ENCODE measurements at places on chromosomes 4 and X. TPM values are rescaled to one million over a fixed set of nuclear protein-coding genes. Genes with fewer than 3 reads are reported as not detected.
A peak's percentile ranks its signal among the peaks of the same experiment; 100 is the strongest.

DNA sequence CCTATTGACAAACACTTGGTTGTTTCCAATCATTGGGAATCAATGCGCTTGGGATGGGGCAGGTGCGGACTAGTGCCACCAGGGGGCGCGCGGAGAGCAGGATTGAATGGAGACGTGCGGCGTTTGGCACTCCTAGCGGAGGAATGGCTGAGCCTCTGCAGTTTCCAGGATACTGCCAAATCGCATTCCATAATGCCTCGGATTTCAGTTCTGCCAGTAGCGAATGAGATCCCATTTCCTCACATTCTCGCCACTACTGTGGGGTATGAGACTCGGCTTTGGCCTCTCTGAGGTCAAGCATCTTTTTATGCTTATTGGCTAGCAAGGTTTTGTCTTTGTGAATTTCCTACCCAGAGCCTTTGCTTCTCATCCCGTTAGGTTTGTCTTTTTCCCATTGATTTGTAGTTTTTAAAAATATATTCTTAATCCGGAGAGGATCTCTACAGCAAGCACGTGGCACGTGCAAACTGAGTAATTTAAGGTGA, 28.7 kb downstream of the CLDN34 start:
- peak; percentile 88 for DNase-seq

DNA sequence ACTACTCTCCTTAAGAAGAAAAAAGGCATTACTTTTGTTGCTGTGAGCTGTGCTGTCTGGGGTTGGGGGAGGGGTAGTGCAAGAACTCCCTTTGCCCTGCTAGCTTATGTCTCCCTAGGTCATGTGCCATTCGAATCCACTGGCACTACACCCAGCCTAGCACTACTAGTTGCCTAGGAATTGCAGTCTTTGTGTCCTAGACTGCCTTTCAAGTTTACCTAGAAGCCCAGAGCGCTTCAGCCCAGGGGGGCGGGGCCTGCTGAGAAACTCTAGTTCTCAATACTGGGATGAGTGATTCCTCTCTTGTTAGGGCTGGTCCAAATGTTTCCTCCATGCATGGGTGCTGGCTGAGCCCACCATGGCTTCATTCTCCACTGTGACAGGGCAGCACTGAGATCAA, 1011.5 kb downstream of the PCDH19 start:
- DNase-seq = no peak

DNA sequence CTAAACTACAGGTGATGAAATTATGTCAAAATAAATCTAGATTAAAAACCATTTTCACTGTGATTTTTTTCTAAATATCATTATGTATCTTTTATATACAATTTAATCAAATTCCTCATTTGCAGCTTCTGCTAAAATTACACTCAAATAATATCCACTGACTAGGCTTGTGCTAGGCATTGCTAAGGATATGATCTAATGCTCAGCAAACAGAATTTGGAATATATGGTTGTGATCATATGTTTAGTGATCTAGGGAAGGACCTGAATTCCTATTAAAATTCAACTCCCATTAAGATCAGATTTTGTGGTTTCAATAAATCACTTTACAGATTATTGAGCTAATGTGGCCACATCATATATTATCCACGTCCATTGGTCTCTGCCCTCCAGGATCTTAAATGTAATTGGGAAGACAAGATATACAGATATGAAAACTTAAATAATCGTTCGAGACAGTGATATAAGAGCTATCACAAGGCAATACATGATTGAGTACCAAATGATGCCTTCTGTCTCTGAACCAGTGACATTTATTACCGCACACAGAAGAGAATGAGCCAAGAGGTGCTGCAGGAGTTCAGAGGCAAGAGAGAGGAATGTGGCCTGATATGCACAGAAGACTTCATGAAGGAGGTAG, 206.0 kb upstream of the RPS6KA3 start:
- DNase-seq = no peak

- DNase-seq = no peak
Measured at GRCh38 chrX:68177542-68177941, 255.8 kb downstream of the OPHN1 start.

Gene TLR3
- total RNA-seq = 4.2 TPM

Data from body of pancreas (tissue), 4 donors.